ENCODE measurements at places on chromosomes 3 and 15.

- DNase-seq, result no peak
Observed at GRCh38 chr3:97694876-97695275, 69.7 kb upstream of the ARL6 start.

- no peak for DNase-seq
Observed at GRCh38 chr3:105255350-105255749, 111.4 kb upstream of the ALCAM start.

- no peak for DNase-seq
Observed at GRCh38 chr3:27391796-27392195, 22.6 kb upstream of the NEK10 start.

- DNase-seq, result no peak
Observed at GRCh38 chr15:70723927-70724326, 39.4 kb downstream of the UACA start.

DNA sequence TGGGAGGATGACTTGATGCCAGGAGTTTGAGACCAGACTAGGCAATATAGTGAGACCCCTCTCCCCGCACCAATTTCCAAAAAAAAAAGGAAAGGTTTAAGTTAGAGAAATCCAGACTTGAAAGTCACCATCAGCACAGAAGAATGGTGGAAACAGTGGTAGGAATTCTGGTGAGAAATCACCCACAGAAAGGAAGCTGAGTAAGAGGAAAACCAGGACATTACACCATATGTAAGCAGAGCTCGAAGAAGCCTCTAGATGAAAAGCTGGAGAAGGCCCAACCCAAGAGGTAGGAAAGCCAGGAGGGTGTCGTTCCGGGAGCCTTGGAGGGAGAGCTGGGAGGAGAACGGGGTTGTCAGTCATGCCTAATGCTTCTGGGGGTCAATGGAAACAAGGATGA, 40.5 kb downstream of the RASGRP1 start:
- DNase-seq, result no peak

GRCh38 chr15:47388299-47388698, 329.0 kb upstream of the SEMA6D start:
- DNase-seq, result no peak

DNA sequence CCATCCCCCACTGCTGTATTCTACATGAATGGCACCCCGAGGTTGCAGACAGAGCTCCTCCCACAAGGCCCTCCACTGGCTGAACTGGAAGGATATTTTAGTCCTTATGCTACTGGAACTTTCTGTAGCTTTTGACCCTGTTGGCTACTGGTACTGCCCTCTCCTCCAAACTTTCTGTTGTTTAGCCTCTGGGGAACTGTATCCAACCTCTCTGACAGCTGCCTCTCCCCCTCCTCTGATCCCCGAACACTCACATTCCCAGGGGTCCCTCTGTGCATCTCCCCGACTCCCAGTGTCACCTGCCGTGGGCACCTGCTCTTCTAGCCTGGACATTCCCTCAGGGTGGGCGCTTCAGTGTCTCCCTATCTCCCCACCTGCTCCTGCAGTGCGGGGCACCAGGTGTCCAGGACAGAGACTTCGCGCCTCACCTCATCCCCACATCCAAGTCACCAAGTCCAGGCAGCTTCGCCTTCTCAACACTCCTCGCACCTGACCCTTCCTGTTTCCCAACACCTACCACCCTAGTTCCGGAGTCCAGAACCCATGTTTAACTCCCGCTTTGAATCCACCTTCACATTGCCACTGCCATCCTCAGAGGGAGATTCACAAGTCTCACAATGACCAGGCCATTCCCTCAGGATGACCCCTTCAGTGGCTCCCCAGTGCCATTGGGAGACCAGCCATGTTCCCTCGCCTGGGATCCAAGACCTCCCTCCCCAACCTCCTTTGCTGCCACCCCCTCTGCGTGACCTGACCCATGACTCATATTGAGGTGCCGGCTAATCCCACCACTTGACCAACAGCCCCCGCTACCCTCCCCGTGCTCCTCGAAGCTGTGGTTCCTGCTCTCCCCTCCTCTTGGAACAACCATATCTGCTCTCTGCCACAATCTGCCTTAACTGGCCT, 34.2 kb downstream of the BDH1 start:
- DNase-seq, result no peak

GRCh38 chr3:178205740-178206139, 330.5 kb upstream of the KCNMB2 start:
- DNase-seq, result no peak

Data from NCI-H187 treated with DMSO at 0.1 percent for 48 hours (cell line).